ENCODE measurements at places on chromosomes 7 and 10.

- DNase-seq = no peak
Measured at GRCh38 chr7:22486597-22486996, 13.4 kb downstream of the STEAP1B start.

GRCh38 chr7:11416641-11417458 is 415.1 kb downstream of the THSD7A start:
- DNase-seq = no peak

DNA sequence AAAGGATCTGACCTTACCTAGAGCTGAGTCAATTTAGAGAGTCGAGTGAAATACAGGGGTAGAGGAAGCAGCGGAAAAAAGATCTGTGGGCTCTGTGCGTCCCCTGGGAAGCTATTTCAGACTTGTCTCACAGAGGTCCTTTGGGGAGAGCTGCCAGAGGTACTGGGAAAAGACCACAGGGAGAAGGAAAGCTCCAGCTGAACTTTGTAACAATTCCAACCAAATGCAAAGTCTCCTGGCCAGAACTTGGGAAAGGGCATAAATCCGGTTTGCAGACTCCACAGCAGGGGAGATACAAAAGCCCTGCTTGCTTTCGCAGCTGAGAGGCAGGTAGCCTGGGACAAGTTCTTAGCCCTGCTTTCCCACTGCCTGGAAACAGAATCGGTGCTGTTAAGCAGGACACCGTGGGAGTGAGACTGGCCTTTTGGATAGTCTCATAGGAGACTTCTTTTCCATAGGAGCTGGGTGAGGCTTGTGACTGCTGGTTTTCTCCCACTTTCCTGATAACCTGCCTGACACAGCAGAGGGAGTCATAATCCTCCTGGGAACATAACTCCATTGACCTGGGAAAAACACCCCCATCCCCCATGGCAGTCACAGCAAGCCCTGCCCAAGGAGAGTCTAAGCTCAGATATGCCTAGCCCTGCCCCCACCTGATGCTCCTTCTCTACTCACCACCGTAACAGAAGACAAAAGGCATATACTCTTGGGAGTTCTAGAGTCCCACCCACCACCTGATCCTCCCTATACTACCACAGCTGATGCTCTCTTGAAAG is 926.2 kb downstream of the KCNMA1 start:
- DNase-seq = no peak

GRCh38 chr10:71725998-71726579 is 6.5 kb upstream of the C10orf105 start:
- DNase-seq = peak; percentile 87

- DNase-seq = no peak
Measured at GRCh38 chr10:12638103-12638502, 288.8 kb downstream of the CAMK1D start.

GRCh38 chr7:85528581-85528980 is 341.7 kb upstream of the SEMA3D start:
- no peak for DNase-seq

DNA sequence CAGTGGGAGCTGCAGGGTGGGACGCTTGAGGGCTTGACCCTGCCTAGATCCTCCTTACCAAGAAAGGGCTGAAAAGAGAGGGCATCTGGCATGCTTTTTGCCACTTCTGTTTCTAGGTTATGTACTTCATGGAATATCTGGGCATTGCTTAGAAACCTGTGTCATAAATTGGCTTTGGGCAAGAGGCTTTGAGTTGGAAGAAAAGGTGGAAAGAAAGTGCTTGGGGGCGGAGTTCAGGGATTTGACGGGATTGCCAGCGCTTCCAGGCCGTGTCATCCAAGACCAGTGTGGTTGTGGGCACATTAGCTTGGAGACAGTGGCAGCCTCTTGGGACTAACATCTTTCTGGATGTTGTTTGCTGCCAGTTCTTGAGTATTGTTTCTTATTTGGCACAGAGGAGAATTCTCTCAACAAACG is 825 bp downstream of the ZNF862 start:
- DNase-seq = no peak
